ENCODE measurements at places on chromosomes 16 and 17.
A peak's percentile ranks its signal among the peaks of the same experiment; 100 is the strongest.

DNA sequence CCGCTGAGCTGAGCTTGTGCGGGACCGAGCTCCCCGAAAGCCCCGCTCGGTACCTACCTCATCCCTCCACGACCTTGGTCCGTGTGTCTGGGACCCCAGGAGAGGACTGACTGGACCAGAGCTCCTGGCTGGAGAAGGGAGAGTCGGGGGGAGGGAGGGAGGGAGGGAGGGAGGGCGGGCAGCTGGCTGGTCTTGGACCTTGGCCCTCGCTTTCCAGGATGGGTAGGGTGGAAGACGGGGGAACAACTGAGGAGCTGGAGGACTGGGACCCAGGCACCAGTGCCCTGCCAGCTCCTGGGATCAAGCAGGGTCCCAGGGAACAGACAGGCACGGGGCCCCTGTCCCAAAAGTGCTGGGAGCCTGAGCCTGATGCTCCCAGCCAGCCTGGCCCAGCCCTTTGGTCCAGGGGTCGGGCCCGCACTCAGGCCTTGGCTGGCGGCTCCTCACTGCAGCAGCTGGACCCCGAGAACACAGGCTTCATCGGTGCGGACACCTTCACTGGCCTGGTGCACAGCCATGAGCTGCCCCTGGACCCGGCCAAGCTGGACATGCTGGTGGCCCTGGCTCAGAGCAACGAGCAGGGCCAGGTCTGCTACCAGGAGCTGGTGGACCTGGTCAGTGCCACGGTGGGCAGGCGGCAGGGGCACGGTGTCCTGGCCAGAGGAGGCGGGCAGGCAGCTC is 553 bp downstream of the RHBDL1 start:
- no peak for DNase-seq

DNA sequence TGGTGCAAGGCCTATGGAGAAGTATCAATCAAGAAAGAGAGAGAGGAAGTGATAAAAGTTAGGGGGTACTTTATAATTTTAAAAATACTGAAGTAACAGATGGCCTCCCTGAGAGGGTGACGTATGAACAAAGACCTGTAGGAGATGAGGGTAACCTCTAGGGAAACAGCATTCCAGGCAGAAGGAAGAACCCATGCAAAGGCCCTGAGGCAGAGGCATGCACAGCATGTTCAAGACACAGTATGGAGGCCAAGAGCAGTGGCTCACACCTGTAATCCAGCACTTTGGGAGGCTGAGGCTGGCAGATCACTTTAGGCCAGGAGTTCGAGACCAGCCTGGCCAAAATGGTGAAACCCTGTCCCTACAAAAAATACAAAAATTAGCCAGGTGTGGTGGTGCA is 192.6 kb upstream of the AXIN2 start:
- DNase-seq = no peak

DNA sequence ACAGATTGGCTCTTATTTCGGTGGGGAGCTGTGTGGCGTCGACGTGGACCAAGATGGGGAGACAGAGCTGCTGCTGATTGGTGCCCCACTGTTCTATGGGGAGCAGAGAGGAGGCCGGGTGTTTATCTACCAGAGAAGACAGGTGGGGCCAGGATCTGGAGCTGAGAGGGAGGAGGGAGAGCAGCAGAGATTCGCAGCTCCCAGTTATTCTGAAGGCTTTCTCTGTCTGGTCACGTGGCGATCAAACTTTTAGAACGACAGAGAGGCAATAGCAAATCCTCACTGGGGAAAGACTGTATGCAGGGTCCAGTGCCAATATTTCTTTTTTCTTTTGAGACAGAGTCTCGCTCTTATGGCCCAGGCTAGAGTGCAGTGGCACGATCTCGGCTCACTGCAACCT is 22.2 kb downstream of the ITGAL start:
- DNase-seq = no peak

GRCh38 chr16:48687421-48688038 is 77.5 kb upstream of the N4BP1 start:
- peak; percentile 73 for DNase-seq

DNA sequence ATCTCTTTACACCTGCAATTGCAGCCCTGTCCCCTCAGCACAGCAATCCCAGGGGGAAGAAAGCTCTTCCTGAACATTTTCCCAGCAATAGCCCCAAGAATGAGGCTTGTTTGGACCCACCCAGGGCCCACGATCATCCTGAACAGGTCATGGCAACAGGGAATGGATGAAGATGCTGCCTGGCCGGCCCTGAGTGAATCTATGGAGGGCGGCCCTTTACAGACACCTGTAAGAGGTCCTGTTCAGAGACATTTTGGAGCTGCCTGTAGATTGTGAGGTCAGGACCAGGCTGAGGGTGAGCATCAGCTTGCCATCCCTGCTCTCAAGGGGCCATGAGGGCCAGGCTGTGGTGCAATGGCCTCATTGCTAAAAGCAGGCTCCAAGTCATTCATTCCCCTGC is 69.1 kb downstream of the COG7 start:
- no peak for DNase-seq

DNA sequence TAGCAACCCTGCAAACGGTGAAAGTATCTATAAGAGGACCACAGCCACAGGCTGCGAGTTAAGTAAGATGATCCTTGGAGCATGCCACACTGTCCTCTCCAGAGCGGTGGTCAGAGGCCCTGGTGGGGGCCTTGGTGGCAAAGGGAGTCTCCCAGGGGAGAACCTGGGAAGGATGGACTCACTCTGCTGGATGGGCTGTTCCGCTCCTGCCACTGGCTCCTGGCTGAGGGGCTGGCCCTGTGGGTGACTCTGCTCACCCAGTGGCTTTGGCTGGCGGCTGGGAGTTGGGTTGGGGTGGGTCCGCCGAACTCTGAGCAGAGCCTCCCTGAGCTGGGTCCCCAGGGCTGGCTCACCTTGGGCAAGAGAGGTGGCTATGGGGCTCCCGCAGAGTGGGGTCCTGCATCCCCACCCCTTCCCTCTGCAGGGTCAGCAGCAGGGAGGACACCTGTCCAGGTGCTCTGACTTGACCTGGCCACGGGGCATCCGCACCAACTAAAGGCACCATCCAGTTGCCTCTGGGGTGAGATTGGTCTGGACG is 7.3 kb downstream of the CDK5R1 start:
- DNase-seq = no peak

DNA sequence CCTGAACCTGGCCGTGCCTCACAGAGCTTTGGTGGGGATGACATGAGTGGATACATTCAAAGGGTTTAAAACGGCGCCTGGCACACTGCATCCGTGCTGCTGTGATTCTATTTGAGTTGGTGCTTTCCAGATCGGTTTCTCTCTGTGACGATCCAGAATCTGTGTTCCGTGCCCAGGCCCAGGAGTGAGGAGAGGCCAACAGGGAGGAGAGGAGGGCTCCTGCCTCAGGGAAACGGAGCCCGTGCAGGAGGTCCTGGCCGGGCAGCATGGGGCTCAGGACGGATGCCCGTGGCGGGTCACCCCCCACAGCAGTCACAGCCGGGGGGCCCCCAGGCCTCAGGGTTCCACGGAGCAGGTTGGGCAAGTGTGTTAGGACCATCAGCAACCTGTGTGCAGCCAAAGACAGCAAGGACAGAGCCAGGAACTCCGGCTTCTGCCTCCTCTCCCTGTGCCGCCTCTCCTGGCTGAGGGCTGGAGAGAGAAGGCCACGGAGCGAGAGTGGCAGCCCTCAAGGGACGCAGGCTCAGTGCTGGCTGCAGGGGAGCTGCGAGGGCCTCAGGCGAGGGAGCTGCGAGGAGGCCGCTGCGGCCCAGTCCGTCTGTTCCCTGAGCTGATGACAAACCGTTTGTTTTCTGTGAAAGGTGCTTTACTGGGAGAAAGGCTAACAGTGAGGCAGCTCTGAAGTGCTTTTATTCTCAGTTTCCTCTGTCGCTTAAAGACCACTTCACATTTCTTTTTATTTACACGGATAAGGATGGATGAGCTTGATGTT is 99.3 kb downstream of the METRNL start:
- peak; percentile 30 for DNase-seq

DNA sequence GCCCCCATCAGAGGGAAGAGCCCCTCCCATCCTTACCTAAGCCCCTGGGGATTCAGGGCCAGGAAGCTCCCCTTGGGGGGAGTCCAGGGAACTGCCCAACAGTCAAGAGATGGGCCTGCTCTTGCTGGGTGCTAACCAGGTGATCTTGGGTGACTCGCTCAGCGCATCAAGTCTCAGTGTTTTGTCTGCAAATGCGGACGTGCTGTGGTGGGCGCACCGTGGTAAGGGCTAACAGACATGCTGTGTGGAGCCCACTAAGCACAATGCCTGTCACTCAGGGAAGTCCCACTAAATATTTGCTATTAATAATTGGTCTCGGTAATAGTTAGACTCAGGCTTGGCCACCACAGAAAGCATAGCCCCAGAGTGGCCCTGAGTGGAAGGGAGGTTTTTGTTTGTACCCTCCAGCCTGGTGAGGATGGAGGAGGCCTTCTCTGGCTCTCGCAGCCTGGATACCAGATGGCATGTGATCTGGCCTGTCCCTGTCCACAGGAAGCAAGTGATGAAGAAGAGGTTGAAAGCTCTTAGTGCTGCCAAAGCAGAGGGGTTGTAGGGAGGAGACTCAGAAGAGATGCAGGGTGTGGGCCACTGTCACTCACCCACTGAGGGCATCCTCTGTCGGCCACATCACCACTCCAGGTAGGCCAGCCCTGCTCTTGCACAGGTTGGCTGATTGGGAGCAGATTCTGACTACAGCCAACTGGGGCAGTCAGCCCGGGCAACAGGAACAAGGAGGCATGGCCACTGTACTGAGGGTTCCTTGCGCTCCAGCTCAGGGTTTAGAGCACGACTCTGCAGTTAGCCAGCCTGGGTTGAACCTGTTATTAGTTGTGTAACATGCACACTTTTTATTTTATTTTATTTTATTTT is 69.8 kb upstream of the KSR1 start:
- no peak for DNase-seq

DNA sequence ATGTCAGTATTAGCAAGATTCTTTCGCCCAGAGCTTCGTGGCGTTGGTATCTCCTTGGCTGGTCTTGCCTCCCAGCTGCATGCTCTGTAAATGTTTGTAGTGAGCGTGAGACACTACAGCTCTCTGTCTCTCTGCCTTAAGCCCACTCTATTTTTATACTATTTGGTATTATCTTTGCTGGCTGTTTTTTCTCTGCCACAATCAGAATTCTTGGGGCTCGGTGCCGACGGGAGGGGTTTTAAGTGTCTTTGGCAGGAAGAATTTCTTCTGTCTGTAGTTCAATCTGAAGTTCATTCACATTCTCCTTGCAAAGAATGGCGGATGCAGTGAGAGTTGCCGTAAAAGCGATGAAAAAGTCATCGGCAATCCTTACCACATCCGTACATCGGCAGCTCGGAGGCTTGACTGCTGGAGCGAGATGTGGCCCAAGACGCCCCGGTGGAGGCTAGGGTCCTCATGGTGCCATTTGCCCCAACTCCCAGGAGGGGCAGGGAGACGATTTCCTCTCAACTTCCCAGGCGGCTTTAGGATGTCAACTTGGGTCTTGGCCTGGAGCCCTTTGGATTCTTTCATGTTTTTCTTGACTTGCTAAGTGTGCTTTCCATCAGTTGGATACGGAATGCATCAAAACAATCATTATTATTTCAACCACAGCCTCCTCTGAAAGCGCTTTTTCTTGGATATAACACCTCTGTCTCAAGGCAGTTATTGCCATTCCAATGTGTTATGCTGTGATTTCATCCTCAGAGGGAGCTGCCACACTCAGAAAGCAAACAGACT is 132.3 kb upstream of the SDK2 start:
- DNase-seq = no peak

DNA sequence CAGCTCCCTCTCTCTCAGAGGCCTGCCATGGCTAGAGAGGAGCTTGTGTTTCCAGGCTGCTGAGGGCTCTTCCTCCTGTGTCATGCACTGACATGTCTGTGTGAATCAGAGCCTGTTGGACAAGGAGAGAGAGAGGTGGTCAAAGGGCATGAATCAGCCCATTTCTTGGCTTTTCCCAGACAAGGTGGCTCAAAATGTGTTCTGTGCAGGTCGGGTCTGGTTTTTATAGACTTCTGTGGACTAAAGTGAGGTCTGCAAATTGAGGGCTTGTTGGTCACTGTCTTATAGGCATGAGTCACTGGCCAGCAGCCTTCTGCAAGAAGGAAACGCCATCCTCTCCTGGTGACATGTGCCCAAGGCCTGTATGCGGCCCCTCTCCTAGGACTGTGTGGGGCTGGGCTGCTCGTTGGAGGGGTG is 97.9 kb downstream of the FOXL1 start:
- DNase-seq = no peak

DNA sequence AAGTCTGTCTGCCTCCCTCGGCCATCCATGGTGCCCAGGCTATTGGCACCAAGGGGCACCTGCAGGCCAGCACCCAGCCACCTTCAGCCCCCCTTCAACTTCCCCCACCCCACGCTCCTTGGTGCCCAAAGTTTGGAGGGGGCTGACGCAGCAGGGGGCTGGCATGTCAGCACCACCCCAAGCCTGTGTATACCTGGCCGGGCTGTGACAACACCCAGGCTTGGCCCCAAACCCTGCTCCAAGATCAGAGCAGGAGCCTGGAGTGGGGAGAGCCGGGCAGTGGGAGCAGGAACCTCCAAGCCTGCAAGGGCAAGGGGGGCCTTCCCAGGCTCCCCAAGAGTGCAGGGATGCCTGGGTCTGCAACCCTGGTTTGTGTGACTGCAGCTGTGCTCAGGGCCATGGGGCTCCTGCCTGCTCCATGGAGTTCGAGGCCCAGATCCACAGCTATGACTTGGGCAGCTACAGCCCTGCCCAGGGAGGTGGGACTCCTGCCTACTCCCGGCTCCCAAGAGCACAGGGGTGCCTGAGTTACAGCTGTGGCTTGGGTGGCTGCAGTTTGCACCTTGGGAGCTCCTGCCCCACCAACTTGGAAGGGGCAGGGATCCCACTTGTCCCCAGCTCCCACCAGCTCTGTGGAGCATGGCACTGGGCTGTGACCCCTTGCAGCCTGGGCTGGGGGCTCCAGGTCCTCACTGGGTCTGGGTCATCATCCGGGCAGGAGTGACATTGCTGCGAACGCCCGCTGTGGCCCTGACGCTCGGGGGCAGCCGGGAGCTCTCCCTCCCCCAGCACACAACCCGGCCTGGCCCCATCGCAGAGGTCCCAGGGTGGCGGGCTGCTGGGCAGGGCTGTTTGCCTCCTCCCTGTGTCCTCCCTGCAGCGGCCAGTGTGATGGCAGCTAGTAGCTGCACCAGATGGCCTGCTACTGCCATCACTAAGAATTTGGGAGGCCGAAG is 175.5 kb upstream of the SDK2 start:
- DNase-seq = no peak

DNA sequence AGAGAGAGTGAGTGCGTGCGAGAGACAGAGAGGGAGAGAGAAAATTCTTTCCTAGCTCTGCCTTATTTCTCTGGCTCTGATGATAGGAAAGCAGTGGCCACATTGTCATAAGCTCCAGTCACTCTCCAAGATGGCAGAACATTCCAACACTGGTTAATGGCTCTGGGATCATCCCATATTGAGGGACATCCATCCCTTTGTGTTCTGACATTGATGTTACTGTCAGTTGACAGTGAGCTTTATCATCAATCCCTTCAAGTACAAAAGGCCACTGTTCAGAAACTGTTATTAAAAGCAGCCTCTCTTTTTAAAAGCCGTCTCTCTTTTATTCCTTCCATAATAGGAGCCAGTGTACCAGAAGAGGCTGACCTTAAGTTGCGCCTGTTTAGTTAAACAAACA is 1084.9 kb upstream of the RBFOX1 start:
- DNase-seq = no peak

DNA sequence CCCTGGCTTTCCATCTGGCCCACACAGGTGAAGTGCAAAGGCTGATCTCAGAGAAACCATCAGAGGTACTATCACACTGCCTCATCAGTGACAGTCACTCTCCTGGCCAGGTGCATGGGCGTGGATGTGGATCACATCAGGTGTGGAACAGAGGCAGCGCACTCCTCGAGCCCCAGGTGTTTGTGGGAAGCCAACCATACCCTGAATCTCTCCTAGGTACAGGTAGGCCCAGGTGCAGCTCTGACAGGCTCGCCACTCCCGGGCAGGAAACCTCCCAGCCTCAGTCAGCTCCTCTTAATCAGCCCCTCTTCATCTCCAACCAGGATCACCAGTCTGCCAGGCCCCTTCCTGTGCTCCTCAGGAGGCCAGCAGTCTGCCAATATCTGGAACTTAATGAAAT is 31.7 kb downstream of the TLE7 start:
- no peak for DNase-seq
